Stimulated activated naive CD4-positive, alpha-beta T cell (primary cell): ENCODE measurements at places on chromosomes 5 and 9.

DNA sequence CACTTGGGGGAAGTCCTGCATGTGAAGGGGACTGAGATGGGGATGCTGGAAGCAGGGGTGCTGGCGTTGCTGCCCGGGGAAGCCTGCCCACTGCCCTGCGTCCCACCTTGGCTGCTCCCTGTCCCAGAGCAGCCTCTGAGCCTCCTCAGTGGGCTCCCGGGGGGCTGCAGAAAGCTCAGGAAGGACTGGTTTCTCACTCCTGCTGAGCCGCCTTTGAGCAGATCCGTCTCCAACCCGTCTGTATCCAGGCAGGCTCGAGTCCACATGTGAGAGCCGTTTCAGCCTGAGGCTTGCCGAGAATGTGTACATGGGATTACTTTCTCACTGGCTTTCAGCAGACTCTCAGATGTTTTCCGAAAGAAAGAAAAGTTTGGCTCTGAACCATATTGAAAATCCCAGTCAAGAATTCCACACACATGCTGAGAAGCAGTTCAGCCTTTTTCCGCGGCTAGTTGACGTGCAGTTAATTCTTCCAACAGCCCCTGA lies 95.3 kb upstream of the COL5A1 start:
- DNase-seq: no peak

DNA sequence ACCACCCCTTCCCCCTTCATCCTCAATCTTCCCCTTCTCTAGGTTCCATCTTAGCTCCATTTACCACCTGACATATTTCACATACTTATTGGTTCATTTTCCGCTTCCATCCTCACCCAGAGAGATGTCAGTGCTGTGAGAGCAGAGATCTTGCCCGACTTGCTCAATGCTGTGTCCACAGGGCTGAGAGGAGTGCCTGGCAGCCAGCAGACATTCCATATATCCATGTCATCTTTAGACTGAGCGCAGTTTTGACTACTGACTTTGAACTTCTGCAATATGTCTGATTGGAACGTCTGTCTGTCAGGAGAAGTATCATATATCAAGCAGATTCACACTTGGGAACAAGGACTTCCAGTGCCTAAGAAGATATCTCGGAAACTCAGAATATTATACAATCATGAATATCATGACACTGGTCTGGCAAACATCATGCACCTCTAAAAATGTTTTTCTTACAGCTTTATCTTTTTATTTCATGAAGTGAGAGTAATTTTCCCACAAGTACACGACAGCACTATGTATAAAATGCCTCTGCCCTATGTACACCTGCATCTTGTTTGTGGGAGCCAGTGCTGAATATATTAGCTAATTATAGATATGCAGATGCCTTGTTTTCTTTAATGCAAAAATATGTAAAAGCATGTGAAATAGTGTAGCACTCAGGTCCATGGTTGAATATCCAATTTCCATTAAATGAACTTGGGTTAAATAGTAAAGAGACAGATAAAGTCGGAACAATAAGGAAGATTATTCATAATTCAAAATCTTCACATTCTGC lies 454.0 kb upstream of the DAP start:
- DNase-seq: no peak

DNA sequence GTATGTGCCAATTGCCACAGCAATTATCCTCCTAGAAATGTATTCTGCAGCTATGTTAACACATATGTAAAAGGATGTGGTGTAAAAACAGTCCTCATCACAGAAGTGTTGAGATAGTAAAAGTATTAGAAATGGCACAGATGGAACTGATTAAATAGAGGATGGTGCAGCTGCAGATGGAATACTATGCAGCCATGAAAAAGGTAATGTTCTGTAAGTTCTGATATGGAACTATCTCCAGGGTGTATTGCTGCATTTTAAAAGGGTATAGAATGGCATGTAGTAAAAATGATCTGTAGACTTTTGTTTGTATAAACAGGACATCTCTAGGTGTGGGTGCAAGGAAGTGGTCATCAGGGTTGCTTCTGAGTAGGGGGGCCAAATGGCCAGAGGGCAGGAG lies 63.0 kb upstream of the PHYKPL start:
- DNase-seq: no peak

DNA sequence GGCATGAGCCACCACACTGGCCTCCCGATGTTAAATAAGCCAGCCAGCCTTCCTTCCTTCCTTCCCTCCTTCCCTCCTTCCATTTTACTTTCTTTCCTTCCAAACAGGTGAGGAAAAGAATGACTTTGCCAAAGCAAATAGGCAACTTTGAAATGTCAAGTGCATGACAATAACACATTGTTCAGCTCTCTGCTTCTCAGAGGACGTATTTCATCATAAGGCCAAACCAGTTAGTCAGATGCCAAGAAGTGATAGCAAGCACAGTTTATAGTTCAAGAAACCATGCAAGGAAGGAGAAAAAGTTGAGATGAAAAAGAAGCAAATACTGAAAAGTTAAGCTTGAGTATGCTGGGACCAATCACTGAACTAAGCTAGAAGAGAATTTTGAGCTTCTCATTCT lies 29.5 kb downstream of the POU4F3 start:
- no peak for DNase-seq

DNA sequence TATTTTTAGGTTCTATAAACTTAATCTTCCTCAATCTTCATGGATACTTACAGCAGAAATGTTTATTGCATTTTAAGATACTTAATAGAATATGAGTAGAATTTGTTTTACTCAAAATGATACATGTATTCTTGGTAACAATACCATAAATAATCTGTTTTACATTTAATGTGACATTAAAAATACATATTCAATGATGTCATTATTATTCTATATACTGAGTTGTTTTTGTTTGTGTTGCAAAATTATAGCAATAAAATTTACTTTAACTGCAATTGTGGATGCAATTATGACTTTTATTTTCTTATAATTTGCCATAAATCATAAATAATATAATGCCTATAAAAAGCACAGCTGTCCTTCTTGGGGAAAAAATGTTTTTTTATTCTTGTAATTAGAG lies 275.9 kb upstream of the CCNG1 start:
- DNase-seq: no peak

DNA sequence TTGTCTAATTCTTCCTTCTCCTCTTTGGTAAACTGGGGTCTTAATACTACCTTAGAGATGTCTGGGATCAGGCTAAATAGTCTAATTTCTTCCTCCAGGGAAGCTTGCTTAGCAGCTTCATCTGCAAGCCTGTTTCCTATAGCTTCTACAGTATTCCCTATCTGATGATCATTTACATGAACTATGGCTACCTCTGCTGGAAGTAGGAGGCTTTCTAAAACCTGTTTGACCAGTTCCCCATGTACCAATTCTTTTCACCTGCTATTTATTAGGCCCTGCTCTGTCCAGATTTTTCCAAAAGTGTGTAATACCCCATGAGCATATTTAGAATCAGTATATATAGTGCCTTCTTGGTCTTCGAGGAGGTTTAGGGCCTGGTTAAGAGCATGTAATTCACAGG lies 619.8 kb downstream of the HINT1 start:
- DNase-seq: no peak

GRCh38 chr5:11584017-11584416 lies 320.2 kb downstream of the CTNND2 start:
- DNase-seq: no peak

DNA sequence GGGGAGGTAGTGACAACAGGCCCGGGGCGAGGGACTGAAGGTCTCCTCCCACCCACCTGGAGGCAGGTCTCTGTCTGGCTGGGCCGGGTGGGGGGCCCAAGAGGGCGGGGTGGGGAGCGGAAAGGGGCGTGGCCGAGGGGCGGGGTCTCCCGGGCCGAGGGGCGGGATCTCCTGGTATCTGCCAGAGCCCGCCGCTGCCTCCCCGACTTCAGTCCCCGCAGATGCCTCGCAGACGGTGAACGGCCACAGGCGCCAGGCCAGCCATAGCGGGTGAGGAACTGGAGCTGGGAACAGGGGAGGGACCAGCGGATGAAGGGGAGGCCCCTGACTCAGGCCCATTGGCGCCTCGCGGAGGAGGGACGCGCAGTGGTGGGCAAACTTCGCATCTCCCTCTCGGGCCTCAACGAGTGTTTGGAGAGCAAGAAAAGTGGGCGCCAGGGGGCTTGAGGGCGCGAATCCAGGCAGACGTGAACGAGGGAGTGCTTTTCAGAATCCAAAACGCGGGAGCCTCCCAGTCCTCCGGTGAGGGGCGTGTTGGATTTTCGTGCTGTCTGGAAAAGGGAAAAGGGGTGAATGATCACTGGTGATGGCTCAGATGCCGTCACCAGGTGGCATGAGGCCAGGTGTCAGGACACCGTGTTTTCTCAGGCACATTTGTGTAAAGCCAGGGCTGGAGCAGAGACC lies at the start of gene ADGRD2:
Gene ADGRD2 (plus strand): TSS at position 211 of the 684 bp plus-strand sequence. CDS start 1,216 bp downstream, outside the sequence.
- DNase-seq: no peak

GRCh38 chr9:17614250-17614649 lies 35.4 kb downstream of the SH3GL2 start:
- DNase-seq: no peak

GRCh38 chr9:115671236-115671962 lies 482.2 kb upstream of the PAPPA start:
- no peak for DNase-seq

DNA sequence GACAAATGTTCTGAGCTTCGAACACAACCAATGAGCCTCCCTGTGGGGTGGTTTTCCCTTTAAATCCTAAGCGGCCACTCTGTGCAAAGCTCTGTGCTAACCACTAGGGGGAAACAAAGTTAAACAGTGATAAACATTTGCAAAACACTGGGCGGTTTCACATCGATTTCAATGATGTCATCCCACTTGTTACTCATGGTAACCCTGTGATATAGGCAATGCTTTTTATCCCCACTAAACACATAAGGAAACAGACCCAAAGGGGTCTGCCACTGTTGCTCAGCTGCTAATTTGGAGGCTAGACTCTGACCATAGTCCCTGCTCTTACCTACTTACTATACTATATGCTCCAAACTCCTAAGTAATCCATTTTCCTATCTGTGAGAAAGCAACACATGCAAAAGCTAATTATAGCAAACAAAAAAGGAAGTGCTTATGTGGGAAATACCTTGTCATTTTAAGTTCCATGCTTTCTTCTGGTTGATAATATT lies 57.3 kb downstream of the PTPN3 start:
- peak; percentile 29 for DNase-seq

DNA sequence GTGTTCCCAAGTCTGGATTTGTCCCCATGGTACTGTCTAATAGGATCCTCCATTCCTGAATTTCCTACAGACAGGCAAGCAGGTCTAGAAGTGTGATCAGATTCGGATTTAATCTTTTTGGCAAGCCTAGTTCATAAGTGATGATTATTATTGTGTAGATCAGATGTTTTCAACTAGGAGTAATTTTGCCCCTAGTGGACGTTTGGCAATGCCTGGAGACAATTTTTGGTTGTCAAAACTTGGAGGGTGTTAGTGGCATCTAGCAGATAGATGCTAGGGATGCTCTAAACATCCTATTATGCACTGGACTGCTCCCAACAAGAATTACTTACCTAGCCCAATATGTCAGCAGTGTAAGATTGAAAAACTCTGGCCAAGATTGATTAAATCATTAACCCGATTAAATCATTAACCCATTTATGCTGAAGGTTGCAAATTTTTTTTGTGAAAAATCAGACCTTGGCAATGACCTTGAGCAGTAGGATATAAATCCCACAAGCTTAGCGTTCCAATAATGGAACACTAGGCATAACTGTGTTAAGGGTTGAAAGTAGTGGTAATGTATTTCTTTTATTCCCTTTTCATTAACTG lies 28.2 kb downstream of the TCERG1 start:
- DNase-seq: no peak

DNA sequence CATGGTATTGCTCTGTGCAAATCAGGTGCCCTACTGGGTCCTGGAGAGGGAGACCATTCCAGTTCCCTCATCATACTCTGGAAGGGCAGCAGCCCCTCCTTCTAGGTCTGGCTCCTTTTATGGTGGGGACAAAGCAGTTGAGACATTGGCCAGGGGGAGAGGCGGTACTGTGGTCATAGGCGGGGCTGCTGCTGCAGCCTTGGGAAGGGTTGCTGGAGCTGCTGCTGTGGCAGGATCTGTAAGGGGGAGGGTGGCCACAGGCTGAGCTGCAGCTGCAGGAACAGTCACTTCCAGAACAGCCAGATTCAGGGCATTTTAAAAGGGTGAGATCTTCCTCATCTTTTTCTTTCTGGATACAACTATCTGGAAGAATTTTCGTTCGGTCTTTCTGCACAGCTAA lies 233.0 kb upstream of the SGCD start:
- DNase-seq: no peak
